ENCODE measurements at places on chromosomes 3 and 15.
A peak's percentile ranks its signal among the peaks of the same experiment; 100 is the strongest.

- peak; percentile 64 for DNase-seq
Measured at GRCh38 chr3:13657660-13658435, 108.9 kb downstream of the FBLN2 start.

DNA sequence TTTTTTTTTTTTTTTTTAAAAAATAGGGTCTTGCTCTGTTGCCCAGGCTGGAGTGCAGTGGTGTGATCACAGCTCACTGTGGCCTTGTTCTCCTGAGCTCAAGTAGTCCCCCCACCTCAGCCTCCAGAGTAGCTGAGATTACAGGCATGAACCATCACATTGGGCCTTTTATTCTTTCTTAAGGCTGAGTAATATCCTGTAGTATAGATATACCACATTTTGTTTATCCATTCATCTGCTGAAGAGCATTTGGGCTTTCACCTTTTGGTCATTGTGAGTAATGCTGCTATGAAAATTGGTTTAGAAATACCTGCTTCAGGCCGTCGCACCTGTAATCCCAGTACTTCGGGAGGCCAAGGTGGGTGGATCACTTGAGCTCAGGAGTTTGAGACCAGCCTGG, 42.6 kb downstream of the PAQR5 start:
- DNase-seq, result no peak

DNA sequence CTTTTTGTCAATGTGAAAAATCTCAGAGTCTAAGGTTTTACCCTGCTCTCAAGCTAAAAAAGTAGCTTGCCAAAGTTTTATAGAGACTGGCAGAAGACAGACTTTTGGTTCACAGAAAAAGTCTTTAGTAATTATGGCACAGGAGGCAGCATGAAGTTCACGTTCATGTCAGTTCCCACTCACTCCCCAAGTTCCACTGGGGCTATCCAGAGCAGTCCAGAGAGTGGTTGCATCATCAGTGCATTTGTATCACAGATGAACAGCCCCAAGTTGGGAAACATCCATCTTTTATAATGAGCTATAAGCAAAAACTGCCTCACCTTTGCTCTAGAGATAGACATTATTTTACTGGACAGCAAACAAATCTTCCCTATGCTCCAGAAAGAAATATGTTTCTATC, 454.1 kb upstream of the AGTR1 start:
- no peak for DNase-seq

- DNase-seq, result peak; percentile 50
Measured at GRCh38 chr3:42613462-42613861, 13.0 kb downstream of the NKTR start.

GRCh38 chr15:84975871-84976351, 5.7 kb upstream of the PDE8A start:
- no peak for DNase-seq

DNA sequence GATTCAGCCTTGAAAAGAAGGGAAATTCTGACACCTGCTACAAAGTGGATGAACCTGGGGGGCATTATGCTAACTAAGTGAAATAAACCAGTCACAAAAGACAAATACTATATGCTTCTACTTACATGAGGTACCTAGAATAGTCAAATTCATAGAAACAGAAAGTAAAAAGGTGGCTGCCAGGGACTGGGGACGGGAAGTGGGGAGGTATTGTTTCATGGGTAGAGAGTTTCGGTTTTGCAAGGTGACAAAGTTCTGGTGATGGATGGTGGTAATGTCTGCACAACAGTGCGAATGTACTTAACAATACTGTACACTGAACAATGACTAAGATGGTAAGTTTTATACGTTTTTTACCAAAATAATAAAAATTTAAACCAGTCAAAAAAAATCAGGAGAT, 4.8 kb downstream of the IDH2 start:
- DNase-seq, result peak; percentile 79
